SK-MEL-5 (cell line): ENCODE measurements at places on chromosomes 7 and 10.

GRCh38 chr10:44865289-44865671 lies 45.9 kb upstream of the TMEM72 start:
- no peak for DNase-seq

DNA sequence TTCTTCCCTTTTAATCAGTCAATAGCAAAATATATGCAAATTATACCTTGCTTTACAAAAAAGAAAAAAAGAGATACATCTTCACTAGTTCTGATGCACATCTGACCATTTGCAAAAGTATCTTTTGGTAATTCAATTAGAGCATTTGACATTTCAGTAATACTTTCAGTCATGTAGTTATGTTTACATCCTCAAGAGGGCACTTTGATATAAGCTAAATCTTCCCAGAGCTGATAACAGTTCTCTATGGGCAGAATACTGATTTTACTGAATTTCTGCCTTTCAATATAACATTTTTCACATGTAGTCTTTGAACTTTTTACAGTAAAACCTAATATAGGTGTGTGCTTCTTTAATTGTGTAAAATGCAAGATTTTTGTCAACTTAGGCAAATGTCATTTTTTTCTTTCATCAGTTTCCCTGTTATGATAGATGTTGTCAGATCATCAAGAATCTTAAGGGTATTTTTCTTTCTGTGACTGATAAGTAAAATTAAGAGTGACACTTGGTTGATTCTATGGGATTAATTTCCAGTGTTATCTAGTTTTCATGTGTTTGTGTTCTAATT lies 703.5 kb upstream of the SEMA3D start:
- peak; percentile 72 for DNase-seq

DNA sequence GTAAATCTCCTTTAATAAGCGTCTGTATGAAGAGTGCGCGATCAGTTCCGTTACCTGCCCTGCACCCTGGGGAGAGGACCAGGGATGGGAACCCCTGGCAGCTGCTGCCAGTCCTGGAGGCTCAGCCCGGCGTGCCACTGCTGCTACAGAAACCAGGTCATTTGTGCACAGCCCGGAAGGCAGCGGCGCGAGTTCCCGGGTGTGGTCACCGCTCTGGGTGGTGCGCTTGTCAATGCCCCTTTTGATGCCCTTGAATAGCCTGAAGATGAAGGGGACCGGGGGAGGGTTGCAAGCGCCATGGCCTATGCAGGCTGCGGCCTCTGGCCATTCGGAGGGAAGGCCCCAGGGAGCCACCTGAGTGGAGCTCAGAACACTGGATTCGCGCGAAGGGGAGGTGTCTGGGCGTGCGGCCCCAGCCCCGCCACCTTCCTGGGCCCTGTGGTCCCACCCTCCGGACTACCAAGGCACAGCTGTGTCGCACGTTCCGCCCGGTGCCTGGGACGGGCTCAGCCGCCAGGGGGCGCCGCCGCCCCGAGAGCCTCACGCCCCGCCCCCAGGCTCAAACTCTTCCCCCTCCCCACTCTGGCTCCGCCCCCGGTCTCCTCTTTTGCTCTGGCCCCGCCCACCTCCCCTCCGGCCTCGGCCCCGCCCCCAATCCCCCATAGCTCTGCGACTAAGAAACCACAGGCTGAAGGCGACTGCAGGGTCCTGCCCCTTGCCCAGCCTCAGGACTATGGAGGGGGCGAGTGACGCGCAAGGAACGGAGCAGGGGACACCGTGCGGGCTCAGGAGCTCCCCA lies 16.5 kb downstream of the AP5Z1 start:
- DNase-seq = peak; percentile 69

DNA sequence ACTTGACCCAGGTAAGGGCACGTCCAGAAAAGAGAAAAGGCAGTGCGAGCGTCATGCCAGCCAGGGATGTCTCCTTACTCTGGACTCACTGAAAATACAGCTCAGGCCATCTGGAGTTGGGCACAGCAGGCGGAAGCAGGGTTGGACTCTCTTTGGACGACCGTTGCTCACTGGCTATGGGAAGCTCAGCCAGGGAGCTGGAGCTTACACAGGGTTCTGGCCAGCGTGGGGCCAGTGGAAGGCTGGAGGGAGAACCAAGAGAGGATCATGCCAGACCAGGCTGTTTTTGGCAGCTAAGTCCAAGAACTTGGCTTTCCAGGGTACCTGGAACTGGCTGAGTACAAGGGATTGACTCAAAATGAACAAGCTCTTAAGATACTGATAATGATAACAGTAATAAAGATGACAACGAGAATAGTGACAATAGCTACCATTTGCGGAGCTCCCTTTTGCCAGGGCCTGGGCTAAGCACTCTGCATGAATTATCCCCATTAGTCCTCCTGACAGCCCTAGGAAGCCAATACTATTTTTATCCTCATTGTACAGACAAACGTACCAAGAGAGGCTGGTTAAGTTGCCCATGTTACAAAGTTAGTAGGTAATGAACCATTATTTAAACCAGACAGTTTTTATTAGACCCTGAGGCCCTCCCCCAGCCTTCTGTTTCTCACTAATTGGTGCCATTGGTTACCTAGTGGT lies 177.6 kb downstream of the PTPN20 start:
- no peak for DNase-seq

- no peak for DNase-seq
These were observed 66.1 kb upstream of the AQP1 start for GRCh38 chr7:30845426-30846135.

DNA sequence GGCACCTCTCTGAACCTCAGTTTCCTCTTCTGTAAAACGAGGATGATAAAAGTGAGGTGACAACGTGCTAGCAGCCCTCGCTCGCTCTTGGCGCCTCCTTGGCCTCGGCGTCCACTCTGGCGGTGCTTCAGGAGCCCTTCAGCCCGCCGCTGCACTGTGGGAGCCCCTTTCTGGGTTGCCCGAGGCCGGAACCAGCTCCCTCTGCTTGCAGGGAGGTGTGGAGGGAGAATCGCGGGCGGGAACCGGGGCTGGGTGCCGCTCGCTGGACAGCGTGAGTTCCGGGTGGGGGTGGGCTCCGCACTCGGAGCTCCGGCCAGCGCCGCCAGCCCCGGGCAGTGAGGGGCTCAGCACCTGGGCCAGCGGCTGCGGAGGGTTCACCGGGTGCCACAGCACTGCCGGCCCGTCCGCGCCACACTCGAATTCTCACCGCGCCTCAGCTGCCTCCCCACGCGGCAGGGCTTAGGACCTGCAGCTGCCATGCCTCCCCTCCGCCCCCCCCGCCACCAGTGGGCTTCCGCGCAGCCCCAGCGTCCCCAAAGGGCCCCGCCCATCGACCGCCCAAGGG lies 24.3 kb upstream of the ACSL5 start:
- DNase-seq = no peak

DNA sequence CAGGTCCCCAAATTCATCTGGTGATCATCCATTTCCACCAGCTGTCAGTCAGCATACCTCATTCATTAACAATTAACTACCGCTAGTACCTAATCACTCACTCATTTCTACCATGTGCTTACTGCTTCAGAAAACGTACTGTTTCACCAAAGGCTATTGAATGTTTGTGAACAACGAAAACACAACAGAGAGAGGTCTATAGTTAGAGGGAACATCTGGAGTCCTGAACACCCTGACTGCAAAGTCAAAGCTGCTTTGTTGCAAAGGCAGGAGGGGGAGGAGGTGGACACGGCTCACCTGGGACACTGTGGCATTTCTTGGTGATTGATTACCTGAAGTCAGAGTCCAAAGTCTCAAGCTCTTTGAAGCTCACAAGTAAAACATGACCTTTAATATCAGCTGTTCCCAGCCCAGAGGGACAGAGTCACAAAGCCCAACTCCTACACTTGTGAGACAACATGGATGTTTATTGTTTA lies 342.3 kb upstream of the ADARB2 start:
- DNase-seq = no peak

GRCh38 chr7:23065974-23066373 lies 39.6 kb upstream of the KLHL7 start:
- DNase-seq = no peak

- DNase-seq = no peak
These were observed 264.1 kb downstream of the GRID1 start for GRCh38 chr10:86102451-86102850.

- no peak for DNase-seq
These were observed 3.8 kb downstream of the AHCYL2 start for GRCh38 chr7:129228633-129229032.

DNA sequence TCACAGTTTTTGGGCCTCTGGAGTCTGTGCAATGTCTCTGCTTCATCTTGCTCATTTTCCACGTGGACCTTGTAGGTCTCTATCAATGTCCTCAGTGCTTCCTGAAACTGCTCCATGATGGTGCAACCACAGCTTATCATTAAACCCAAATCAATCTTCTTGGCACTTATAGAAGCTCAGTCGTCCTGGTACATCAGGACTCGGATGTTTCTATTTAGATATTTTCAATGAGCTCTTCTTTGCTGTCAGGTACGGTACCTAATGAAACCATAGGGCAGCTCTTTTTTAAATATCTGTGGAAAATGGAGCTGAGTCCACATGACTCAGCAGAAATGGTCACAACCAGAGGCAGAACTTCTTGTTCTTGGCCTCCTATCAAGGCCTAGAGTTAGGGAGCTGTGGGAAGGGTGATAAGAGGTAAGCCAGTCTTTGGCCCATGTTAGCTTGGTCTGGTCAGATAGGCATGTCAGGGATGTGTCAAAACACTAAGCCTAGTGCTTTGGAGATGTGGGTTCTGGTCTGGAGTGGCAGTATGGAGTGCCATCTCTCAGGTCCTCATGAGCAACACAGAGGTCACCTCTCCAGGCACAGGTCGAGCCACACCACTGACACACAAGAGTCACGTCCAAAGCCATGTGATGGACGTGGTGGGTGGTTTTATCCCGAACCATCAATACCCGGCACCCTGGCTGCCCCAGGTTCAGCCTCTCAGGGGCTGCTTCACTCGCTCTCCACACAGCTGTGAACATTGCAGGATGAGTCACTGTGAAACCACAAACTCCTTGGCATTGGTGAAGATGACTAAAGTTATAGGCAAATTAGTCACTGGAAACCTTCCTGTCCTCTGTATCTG lies 87.0 kb downstream of the TBXAS1 start:
- peak; percentile 14 for DNase-seq

- no peak for DNase-seq
These were observed 272.6 kb upstream of the DGKB start for GRCh38 chr7:15175152-15175551.

DNA sequence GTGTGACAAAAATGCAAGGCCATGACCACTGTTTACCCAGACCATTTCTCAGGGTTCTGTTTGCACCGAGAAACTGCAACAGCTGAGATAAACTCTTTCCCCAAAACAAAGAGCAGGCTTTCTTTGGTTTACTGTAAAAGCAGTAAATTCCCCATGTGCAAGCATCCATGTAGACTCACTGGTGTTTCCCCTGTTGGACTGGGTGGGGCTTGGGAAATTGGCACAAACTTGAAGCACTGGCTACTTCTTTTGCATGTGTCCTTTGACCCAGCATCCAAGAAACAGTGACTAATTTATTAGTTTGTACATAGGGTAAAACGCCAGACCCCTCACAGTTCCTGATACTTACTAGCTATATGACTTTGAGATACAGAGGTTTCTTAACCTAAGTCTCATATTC lies 12.3 kb downstream of the IQUB start:
- no peak for DNase-seq

DNA sequence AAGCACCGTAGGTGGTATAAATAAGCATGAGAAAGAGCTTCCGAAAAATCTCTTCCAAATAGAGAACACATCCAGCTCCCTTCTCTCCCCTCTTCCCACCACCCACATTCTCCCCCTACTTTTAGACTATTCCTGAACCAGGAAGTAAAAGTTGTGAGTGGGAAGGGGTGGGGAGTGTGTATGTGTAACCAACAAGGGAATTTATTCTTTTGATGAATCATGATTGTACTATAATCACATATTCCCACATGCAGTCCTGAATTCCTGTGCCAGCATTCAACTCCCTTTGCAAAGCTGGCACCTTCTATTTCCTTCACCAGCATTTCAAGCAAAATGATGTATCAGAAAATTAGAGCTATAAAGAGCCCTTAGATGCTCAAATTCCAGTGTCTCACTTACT lies 230.6 kb upstream of the CHRM2 start:
- no peak for DNase-seq

GRCh38 chr7:51261117-51261835 lies 55.3 kb downstream of the COBL start:
- no peak for DNase-seq

GRCh38 chr10:132142396-132143161 lies 44.2 kb upstream of the DPYSL4 start:
- peak; percentile 27 for DNase-seq

GRCh38 chr10:30383356-30383755 lies 34.3 kb upstream of the MTPAP start:
- no peak for DNase-seq

DNA sequence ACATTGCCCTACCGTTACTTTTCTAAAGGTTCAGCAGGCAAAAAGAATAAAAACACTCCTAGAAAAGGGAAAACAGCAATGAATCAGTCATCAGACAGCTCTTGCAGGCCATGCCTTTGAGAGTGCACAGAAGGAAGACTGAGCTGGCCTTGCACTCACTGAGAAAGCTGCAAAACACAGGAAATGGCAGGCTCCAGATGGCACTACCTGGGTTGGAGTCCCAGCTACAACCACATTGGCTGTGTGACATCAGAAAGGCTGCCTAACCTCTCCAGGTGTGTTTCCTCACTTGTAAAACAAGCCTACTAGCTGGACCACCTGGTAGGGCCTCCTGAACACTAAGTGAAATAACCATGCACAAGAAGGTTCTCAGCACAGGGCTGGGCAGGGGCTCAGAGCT lies 113.7 kb downstream of the SFMBT2 start:
- DNase-seq = no peak

- DNase-seq = no peak
These were observed 120.9 kb downstream of the CRPPA start for GRCh38 chr7:16300361-16300895.

GRCh38 chr7:37930226-37930948 lies 9.9 kb downstream of the EPDR1 start:
- DNase-seq = no peak

DNA sequence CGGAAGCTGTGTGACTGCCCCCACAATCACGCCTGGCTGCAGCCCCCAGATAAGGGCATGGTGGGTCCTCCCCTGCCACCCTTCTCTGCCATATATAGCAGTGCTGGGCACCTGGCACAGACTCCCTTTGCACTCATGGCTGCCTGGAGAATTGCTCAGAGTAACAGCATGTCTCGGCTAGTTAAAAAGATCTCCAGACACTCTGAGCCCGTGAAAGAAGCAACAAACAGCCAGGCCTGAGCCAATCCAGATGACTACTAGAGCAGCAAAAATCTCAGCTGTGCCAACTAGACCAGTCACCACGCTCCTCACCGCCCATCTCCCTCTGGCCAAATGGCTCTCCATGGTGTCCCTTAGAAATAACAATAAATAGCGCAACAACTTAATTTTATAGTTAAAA lies 71.3 kb downstream of the PARD3 start:
- no peak for DNase-seq
